GM13977 (cell line): ENCODE measurements at places on chromosomes 4 and X.

DNA sequence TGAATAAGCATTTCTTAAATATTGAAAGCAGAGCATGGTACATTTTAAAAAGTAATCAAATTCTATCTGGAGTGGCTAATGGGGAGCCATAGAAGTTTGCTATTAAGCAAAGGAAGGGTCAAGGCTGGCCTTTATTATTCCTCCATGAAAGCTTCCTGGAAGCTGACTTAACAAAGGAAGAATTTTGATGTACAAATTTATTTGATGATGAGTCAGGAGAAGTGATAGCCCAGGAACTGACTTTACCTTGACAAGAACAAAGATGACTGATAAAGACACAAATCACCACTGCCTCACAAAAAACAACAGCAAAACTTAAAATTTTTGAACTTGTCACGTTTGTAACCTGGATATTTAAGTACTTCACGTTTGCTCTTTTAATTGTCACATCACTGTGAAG lies 872.1 kb downstream of the PCDH7 start:
- no peak for DNase-seq

GRCh38 chr4:21656832-21657231 lies 291.7 kb downstream of the KCNIP4 start:
- DNase-seq: no peak

DNA sequence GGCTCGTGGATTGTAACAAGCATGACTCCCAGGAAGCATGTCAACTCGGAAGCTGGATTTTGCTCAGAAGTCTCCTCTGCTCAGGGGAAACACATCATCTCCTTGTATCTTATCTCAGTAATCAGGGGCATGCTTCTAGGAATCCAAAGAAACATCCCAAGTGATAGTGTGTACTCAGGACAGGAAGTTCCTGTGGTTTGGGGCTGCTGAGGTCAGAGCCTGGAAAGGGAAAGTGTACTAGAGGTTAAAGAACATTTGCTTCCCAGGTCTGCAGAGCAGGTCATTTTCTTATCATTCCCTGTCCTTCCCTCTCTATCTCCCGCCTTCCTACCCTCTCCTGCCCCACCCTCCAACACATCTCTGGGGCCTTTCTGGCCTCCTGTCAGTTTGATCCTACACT lies 38.8 kb downstream of the SLC34A2 start:
- no peak for DNase-seq

DNA sequence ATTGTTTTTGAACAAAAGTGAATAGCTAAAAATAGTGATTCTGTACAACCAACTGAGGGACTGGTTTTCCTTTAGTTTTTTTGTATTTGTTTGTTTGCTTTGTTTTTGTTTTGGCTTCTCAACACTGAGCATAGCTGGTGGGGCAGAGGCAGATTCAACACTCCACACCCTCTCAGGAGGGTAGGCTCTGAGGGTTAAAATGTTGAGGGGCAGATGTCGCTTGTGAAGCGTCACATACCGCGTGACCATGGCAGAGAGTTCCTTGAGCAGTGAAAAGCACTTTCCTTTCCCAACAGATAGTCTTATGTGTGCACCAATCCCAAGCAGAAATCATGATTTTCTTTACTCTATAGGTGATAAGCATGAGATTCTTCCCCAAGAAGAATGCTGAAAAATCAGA lies 155.0 kb downstream of the PALLD start:
- no peak for DNase-seq

DNA sequence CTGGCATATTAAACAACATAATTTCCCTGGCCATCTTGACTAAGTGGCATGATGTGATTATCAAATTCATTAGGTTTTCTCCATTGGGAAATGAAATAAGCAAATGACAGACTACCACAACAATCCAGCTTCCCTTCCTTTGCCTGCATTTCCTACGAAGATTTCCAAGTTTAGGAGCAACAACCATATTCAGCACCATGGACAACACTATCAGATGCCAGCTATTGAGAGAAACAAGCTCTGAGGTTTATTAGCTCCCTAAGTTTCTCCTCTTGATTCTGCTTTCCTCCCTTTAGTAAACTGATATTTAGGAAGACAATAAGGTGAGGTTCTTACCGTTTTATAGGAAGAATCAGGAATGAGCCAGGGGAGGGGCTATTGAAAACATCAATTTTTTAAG lies 36.2 kb downstream of the DCX start:
- DNase-seq: no peak

- DNase-seq: no peak
Observed at GRCh38 chr4:78166622-78167021, 109.5 kb downstream of the FRAS1 start.

GRCh38 chr4:41590591-41590990 lies 52.6 kb downstream of the LIMCH1 start:
- no peak for DNase-seq

- DNase-seq: no peak
Observed at GRCh38 chrX:117985241-117985640, 131.4 kb downstream of the KLHL13 start.

- DNase-seq: no peak
Observed at GRCh38 chr4:53123171-53123570, 242.7 kb downstream of the SCFD2 start.

DNA sequence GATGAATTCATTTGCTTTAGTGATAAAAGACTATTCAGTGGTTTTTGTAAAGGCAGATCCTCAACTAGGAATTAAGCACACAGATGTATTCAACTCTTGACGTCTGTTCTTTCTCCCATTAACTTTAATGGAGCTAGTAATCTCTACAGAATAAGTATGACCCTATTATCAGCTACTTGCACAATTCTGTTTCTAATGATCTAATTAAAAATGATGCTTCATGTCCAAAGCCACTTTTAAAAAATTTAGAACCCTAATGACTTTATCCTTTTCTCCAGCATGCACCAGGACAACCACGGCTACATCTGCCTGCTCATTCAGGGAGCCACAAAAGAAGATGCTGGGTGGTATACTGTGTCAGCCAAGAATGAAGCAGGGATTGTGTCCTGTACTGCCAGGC lies 85.4 kb downstream of the CBR4 start:
- no peak for DNase-seq

DNA sequence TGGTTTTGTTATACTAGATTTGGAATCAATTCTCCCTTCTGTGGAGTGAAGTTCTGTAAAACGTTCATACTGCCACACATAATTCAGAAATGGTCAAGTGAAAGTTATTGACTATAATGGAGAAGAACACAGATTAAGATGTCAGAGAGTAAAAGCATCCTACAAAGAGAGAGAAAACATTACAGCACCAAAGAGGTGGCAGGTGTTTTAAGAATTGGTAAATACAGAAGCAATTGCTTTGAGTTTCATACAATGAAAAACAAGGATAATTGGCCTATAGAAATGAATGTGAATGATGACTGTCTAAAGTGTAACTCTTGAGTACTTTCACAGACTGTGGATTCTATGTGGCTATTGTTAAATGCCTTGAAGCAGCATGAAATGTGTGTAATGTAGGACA lies 435.6 kb upstream of the SMIM31 start:
- no peak for DNase-seq

DNA sequence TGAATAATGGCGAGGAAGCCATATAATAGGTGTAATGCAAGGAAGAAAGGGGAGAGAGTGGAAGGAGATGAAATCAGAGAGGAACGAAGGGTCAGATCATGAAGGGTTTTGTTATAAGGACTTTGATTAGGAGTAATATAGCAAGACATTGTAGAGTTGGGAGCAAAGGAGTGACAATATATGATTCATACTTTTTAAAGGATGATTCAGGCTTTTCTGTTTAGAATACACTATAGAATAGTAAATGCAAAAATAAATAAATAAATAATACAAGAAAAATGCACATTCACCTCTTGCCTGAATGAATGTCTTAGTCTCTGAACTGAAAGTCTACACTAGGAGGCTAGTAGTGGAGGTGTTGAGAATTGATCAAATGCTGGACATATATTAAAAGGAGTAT lies 1524.4 kb upstream of the AGA start:
- no peak for DNase-seq

DNA sequence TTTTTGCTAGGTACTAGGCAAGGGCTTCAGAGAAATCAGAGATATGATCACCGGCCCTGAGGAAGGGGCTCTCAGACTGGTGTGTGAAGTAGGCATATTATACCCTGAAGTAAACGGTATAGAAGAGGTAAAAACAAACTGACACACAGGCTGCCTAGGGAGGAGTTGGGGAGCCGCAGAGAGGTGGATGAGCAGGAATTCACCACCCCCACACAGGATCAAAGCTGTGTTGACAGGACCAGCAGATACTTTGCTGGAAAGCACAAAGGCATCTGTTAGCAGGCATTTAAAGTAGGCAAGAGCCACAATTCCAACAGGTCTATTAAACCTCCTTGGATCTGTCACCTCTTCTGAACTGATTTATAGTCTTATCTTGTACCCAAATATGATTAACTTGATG lies 71.8 kb upstream of the GPR34 start:
- DNase-seq: no peak

DNA sequence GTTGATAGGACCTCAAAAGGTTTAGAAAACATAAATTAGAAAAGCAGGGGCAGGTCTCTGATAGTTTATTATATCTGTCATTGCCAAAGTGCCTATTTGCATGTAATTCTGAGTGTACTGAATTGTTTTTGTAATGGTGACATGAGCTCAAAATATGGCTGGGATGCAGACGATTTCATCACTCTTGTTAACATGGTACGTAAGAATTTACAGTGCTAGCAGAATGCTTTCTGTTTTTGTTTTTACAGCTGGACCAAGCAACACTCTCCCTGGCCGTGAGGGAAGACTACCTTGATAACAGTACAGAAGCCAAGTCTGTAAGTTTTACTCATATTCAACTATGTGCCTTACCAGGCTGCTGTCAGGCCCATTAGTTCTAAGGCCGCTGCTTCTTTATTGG lies 58.1 kb downstream of the PHEX start:
- DNase-seq: no peak
